Aorta (tissue), 5 donors: ENCODE measurements at places on chromosomes 3 and 15. TPM values are rescaled to one million over a fixed set of nuclear protein-coding genes. Genes with fewer than 3 reads are reported as not detected.
A peak's percentile ranks its signal among the peaks of the same experiment; 100 is the strongest.

GRCh38 chr3:66398228-66399025, 102.4 kb downstream of the LRIG1 start:
- H3K27me3 ChIP-seq, result no peaks in the 10 kb centered on the region
- peaks cover 9% of the 10 kb centered on the region for H3K4me1 ChIP-seq
- no peak for DNase-seq
- H3K4me3 ChIP-seq, result no peak overlapping the region

GRCh38 chr3:27147215-27147614, 222.0 kb downstream of the NEK10 start:
- no peak overlapping the region for H3K27ac ChIP-seq
- H3K36me3 ChIP-seq, result no peaks in the 10 kb centered on the region
- H3K4me1 ChIP-seq, result no peaks in the 10 kb centered on the region
- DNase-seq, result no peak

- no peaks in the 10 kb centered on the region for H3K27me3 ChIP-seq
- no peak for DNase-seq
- no peaks in the 10 kb centered on the region for H3K4me1 ChIP-seq
- H3K4me3 ChIP-seq, result no peak overlapping the region
These were observed 459.4 kb upstream of the PROK2 start for GRCh38 chr3:72244396-72244795.

LRRIQ4 gene
- total RNA-seq, result not detected

GRCh38 chr3:197501496-197501878, 54.3 kb downstream of the BDH1 start:
- no peaks in the 10 kb centered on the region for H3K27me3 ChIP-seq
- H3K27ac ChIP-seq, result no peak overlapping the region
- H3K4me1 ChIP-seq, result no peaks in the 10 kb centered on the region
- no peak overlapping the region for H3K4me3 ChIP-seq

GRCh38 chr3:183265157-183265642, 12.1 kb downstream of the B3GNT5 start:
- H3K27me3 ChIP-seq, result no peaks in the 10 kb centered on the region
- no peak overlapping the region for H3K4me3 ChIP-seq
- peak; percentile 68 for DNase-seq
- no peaks in the 10 kb centered on the region for H3K4me1 ChIP-seq
- H3K36me3 ChIP-seq, result no peaks in the 10 kb centered on the region
- H3K27ac ChIP-seq, result no peak overlapping the region

DNA sequence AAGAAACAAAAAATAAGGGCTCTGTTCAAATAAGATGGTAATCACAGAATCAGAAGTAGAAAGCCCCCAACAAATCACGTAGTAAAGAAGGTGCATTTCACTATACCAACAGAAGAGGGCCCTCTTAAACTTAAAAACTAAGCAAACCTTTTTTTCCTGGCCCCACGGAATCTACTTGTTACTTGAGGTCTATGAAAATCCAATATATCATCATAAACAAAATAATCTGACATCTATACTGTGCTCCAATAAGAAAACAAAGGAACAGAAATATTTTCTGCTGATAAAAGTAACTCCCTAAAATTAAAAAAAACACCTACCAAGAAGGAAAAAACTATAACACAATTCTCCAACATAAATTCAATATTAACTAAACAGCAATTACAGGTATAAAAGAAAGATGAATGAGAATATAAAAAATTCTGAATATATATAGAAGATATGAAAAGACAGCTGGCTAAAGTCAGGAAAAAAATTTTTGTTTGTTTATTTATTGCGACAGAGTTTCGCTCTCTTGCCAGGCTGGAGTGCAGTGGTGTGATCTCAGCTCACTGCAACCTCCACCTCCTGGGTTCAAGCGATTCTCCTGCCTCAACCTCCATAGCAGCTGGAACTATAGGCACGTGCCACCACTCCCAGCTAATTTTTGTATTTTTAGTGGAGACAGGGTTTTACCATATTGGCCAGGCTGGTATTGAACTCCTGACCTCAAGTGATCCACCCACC, 81.8 kb downstream of the CLASP2 start:
- H3K4me3 ChIP-seq, result no peak overlapping the region
- no peaks in the 10 kb centered on the region for H3K27me3 ChIP-seq
- no peak overlapping the region for H3K27ac ChIP-seq

DNA sequence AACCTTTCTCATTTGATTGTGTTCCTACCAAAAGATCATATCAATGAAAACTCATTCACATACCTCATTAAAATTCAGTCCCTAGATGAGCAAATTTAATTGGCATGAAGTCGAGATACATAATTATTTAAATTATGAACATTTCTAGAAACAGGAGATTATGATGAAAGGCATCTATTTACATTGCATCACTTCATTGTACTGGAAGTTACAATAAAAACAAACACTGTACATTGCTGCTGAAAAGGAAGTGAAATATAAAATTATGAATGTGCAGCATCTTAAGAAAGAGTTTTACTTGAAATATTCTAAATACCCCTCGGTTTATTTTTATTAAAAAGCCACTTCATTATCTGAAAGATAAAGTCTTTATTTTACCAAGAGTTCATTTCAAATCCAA, 163.4 kb upstream of the ZNF385D start:
- H3K27ac ChIP-seq, result no peak overlapping the region
- no peak for DNase-seq
- H3K4me1 ChIP-seq, result no peaks in the 10 kb centered on the region
- H3K36me3 ChIP-seq, result no peaks in the 10 kb centered on the region

DNA sequence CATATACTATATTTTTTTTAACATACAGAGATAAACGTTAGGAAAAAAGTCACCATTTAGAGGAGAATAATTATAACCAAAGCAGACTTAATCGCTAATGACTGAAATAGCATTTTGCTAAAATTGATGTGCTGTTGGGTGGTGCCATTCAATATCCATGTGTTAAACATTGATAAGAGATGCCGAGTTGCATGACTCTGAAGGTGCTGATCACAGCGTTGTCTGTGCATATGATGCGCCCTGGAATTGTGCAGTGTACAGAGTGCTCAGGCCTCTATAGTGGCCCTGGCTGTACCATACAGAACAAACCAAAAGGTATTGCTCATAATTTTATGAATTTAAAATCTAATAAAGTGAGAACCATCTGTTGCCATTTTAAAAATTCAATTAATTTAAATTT, 168.3 kb downstream of the MEIS2 start:
- H3K4me3 ChIP-seq, result no peak overlapping the region
- no peak overlapping the region for H3K27ac ChIP-seq
- H3K27me3 ChIP-seq, result no peaks in the 10 kb centered on the region
- H3K36me3 ChIP-seq, result no peaks in the 10 kb centered on the region
- no peaks in the 10 kb centered on the region for H3K4me1 ChIP-seq
- no peak for DNase-seq

- H3K27me3 ChIP-seq, result no peaks in the 10 kb centered on the region
- H3K4me1 ChIP-seq, result no peaks in the 10 kb centered on the region
- no peaks in the 10 kb centered on the region for H3K36me3 ChIP-seq
- H3K4me3 ChIP-seq, result no peak overlapping the region
- no peak overlapping the region for H3K27ac ChIP-seq
- DNase-seq, result no peak
These were observed 690.1 kb upstream of the BCHE start for GRCh38 chr3:166527325-166527724.

DNA sequence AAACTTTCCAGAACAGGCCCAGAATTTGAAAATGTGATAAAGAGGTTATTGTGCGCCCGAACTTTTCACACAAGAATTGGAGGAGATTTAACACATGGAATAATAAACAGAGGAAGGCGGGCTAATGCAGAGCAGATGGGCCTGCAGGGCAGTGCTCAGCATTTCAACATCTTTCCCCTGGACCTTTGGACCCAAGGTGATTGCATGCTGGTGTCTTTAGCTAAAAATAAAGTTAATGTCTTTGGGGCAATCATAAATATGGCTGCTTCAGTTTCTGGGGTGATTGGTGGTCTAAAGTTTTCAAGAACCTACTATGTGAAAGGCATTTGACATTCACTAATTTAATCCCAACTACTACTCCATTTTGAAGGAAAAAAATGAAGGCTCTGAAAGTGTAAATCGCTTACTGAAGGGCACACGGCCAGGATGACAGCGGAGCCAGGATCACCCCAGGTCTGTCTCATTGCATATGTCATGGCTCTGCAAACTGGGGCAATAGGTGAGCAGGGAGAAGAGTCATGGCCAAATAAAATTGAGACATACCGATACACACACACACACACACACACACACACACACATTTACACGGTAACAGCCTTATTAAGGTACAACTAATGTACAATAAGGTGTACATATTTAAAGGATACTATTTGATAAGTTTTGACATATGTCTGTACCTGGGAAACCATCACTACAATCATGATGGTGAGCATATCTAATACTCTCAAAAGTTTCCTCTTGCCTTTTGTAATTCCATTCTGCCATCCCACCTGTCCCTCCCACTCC, 243.1 kb upstream of the LRRFIP2 start:
- H3K27me3 ChIP-seq, result no peaks in the 10 kb centered on the region
- peaks cover 10% of the 10 kb centered on the region for H3K36me3 ChIP-seq
- DNase-seq, result no peak
- H3K4me1 ChIP-seq, result no peaks in the 10 kb centered on the region
- no peak overlapping the region for H3K27ac ChIP-seq

DNA sequence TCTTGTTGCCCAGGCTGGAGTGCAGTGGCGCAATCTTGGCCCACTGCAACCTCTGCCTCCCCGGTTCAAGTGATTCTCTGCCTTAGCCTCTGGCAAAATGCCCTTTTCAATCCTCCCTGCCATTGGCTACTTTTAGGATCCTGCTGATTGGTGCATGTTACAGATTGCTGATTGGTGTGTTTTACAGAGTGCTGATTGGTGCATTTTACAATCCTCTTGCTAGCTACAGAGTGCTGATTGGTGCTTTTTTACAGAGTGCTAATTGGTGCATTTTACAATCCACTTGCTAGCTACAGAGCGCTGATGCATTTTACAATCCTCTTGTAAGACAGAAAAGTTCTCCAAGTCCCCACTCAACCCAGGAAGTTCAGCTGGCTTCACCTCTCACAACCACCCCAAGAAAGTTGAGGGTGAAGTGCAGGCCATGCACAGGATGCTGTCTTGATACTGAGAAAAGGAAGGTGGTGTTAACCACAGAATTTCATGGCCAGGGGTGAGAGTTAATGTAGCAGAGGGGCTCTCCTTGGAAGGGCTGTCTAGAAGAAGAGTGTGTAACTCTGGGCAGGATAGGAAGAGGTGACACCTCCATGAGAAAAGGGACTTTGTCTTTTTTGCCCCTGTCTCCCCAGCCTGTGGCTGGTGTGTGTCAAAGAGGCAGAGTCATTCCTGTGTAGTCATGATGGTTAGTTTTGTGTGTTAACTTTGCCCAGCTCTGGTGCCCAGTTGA, 145.9 kb downstream of the APBA2 start:
- no peak for DNase-seq
- no peaks in the 10 kb centered on the region for H3K4me1 ChIP-seq
- H3K27me3 ChIP-seq, result no peaks in the 10 kb centered on the region
- no peak overlapping the region for H3K27ac ChIP-seq

CCRL2 gene
- 3.1 TPM for total RNA-seq

DNA sequence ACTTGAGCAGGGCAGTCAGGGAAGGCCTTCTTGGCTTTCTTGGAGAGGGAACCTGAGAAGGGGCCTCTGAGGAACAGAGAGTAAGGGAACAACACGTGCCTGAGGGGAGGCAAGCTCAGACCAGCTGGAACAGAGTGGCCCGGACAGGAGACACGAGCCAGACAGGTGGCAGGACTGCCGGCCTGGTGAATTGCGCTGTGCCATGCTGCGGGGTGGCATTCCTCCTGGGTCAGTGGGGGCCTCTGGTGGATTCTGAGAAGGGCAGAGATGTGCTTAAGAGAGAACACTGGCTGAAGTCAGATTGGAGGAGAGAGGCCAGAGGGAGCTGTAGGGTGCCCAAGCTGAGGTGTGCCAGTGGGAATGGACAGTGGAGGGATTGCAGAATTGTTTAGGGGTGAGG, 4.9 kb downstream of the CHAC1 start:
- H3K4me3 ChIP-seq, result no peak overlapping the region
- peak overlapping the region; percentile 83 for H3K27ac ChIP-seq
- H3K4me1 ChIP-seq, result no peaks in the 10 kb centered on the region
- no peaks in the 10 kb centered on the region for H3K27me3 ChIP-seq
- no peaks in the 10 kb centered on the region for H3K36me3 ChIP-seq
- DNase-seq, result no peak

GRCh38 chr3:194277786-194278130, 73.4 kb downstream of the CPN2 start:
- H3K27me3 ChIP-seq, result no peaks in the 10 kb centered on the region
- H3K36me3 ChIP-seq, result no peaks in the 10 kb centered on the region
- H3K4me1 ChIP-seq, result peaks cover 6% of the 10 kb centered on the region
- H3K4me3 ChIP-seq, result no peak overlapping the region
- DNase-seq, result peak; percentile 85
- H3K27ac ChIP-seq, result peak overlapping the region; percentile 95

DNA sequence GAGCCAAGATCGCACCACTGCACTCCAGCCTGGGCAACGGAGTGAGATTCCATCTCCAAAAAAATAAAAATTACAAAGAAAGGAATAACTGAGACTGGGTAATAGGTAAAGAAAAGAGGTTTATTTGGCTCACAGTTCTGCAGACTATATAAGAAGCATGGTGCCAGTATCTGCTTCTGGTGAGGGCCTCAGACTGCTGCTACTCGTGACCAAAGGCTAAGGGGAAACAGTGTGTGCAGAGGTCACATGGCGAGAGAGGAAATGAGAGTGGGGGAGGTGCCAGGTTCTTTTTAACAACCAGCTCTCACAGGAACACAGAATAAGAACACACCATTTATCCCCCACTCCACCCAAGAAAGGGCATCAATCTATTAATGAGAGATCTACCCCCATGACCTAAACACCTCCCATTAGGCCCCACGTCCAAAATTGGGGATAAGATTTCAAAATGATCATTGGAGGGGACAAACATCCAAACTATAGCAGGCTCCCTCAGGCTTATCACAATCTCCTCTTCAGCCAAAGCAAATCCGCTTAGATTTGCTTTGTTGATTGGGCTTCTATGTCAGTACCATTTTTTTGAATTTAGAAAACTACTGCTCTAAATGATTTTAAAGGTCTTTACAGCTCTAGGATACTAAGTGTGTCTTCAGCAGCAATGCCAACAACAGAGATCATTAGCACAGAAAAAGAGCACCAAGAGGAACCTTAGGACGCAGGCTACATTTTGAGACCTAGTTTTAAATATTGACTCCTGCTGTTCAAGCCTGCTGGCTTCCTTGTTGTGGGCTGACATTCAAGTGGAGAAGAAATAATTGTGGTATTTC, 84.2 kb upstream of the TBL1XR1 start:
- H3K4me1 ChIP-seq, result no peaks in the 10 kb centered on the region
- no peak overlapping the region for H3K4me3 ChIP-seq
- H3K27ac ChIP-seq, result no peak overlapping the region
- no peak for DNase-seq
- H3K27me3 ChIP-seq, result no peaks in the 10 kb centered on the region
- no peaks in the 10 kb centered on the region for H3K36me3 ChIP-seq

- no peak for DNase-seq
- H3K27me3 ChIP-seq, result no peaks in the 10 kb centered on the region
These were observed 78.8 kb upstream of the SETMAR start for GRCh38 chr3:4224331-4224730.

SEMA3G gene
- total RNA-seq, result 23.8 TPM

DNA sequence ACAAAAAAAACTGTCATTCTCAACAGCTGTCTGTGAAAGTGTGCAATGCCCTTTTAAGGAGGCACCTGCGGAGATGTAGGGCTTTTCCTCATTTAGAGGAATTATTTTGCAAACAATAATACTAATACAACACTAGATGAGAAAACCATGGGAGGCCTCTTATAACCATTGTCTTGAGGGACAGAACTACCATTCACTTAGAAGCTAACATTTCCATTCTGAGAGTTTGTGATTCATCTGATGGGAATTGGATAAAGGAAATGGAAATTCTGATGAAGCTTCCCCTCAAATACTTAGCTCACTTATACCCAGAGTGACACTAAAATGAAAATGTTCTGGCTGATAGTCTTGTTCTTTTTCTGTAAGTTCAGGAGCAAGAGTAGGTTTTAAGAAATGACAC, 147.7 kb downstream of the CADPS start:
- H3K4me3 ChIP-seq, result no peak overlapping the region
- H3K4me1 ChIP-seq, result no peaks in the 10 kb centered on the region
- no peak for DNase-seq
- H3K27me3 ChIP-seq, result no peaks in the 10 kb centered on the region
- H3K27ac ChIP-seq, result no peak overlapping the region
